ENCODE measurements at places on chromosomes 2 and 18.

- no peak for DNase-seq
Observed at GRCh38 chr2:19675003-19675629, 226.7 kb downstream of the TTC32 start.

DNA sequence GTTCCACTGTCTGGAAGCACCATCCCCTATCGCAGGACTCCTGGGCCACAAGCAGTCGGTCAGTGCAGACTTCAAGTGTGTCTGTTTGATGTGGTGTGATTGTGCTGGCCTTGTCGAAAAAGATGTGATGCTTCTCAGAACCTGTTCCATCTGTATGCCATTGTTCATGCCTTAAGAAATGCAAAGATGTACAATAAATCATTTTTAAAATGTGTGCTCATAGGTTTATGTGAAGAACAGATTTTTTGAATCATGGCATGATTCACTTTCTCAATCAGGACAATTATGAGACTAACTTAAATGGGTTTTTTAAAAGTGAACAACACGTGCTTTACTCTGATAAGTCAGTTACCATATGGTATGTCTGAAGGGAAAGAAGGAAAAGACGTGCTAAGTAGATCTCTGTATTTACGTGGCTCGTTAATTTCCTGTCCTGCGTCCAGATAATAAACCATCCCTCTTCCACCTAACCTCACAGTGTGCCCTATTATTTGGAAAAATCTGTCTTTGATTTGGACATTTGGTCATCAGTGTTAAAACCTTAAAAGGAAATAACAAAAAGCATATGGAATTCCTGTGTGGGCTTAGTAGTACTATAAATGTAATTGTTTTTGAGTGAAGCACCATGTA, 54.9 kb downstream of the PRKRA start:
- no peak for DNase-seq

DNA sequence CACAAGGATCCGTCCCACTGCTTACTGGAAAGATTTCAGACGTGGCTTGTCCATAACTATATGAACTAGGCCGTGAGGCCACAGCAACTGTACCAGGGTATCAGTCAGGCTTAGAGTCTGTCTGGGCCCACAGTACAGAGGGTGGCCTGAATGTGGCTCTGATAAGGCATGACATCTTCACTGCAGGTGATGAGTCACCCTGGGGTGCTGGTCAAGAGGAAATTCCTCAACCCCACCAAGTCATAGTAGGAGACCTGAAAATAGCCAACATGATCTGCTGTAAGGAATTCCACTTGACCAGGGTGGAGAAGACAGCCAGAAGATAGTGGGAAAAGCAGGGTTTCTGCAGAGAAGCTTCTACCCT, 107.7 kb downstream of the INHBB start:
- DNase-seq, result no peak

GRCh38 chr2:169746240-169746639, 12.6 kb downstream of the KLHL23 start:
- no peak for DNase-seq
